ENCODE measurements at places on chromosomes 11 and 22.

GRCh38 chr22:29351042-29351441 is 35.5 kb upstream of the RASL10A start:
- no peak for DNase-seq

DNA sequence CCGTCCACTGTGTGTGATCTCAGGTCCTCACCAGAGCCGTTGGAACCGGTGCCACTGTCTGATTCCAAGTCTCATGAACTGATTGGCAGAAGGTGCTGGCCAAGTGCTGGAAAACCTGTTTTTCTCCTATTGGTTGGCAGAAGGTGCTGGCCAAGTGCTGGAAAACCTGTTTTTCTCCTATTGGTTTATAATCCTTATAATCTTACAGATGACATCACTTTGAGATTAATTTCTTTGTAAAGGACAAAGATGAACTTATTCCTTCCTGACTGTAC is 1106.3 kb downstream of the BRD1 start:
- DNase-seq = no peak

DNA sequence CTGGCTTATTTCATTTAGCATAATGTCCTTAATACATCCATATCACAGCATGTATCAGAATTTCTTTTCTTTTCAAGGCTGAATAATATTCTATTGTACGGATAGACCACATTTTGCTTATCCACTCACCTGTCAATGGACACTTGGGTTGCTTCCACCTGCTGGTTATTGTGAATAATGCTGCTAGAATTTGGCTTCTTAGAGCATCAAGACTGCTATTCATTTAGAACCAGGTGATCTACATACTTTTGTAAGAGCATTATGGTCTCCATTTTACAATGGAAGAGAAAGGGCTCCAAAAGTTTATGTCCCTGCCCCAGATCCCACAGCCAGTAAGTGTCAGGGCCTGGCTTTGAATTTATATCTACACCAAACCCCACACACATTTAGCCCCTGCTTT is 100.7 kb upstream of the CD82 start:
- no peak for DNase-seq

GRCh38 chr22:46455446-46455845 is 82.0 kb downstream of the CELSR1 start:
- DNase-seq = no peak

DNA sequence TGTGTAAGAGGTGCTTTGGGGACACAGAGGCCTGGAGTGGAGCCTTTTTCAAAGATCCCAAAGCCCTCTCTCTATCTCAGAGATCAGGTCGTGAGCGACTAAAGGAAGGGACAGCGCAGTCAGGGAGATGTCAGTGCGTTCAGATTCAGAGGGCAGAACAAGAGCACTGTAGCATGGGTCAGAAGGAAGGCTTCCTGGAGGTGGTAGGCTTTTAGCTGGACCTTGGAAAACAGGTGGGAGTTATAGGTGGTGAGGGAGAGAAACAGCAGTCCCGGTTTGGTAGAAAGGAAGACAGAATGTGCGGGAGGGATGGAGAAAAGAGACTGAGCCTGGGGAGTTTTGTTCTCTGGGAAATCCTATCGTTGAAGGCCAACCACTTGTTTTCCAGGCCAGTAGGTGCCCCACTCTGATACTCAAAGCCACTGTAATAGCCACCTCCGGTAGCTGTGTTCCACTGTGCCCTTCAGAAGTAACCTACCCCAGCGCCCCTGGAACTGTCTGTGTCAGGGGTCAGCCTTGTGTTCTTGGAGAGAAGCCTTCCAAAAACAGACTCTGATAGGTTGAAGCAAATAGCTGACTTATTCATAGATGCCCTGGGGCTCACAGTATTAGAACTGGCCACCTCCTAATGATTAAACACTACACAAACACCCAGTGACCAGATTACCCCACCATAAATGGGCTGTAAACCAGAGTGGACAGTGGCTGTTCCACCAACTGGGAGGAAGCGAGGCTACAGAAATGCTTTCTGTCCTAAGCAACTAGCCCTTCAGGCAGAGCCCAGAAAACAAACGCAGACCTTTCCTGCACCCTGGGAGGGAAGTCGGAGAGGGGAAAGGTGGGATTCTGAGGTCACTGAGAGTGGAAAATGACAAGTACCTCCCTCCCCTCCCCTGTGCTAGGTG is 157.7 kb downstream of the DBX1 start:
- DNase-seq = no peak

DNA sequence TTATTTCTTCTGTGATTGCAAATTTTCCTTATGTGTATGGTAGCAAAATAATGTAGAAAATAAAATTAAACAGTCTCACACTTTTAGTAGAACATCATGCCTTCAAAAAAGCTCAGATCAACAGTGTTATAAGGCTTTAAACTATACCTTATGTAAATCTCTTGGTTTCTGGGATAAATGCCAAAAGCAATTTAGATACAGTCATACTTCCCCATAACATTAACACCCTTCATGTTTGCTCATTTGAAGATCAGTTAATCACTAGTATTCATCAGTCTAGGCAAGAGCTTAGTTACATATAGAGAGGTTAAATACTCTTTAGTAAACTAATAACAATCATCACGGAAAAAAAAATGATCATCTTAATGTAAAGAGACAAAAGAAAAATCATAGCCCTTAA is 421.8 kb upstream of the ANO3 start:
- DNase-seq = no peak

DNA sequence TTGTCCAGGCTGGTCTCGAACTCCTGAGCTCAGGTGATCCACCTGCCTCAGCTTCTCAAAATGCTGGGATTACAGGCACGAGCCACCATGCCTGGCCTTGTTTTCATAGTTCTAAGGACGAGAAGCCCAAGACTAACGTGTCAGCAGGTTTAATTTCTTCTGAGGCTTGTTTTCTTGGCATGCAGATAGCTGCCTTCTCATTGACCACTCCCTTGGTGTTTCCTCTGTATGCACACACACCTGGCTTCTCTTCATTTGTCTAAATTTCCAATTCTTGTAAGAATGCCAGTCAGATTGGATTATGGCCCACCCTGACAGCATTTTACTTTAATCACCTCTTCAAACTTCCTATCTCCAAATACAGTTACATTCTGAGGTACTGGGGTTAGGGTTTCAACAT is 72.5 kb upstream of the CTSC start:
- DNase-seq = no peak

DNA sequence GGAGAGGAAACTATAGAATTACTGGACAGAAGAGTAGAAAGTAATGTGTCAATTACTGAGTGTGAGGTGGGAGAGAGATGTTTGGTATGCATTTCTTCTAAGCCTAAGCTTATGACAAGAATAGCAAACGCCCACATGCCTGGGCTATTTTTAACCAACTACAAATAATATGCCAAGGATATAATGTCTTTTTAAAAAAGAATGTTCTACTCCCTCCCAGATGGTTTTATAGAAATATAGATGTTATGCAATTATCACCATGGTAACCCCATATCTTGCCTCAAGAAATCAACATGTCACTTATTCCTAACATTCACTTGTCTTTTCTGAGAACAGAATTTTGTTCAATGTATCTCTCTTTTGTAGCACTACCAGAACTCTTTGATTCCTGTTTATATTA is 996.7 kb upstream of the CHORDC1 start:
- DNase-seq = no peak

DNA sequence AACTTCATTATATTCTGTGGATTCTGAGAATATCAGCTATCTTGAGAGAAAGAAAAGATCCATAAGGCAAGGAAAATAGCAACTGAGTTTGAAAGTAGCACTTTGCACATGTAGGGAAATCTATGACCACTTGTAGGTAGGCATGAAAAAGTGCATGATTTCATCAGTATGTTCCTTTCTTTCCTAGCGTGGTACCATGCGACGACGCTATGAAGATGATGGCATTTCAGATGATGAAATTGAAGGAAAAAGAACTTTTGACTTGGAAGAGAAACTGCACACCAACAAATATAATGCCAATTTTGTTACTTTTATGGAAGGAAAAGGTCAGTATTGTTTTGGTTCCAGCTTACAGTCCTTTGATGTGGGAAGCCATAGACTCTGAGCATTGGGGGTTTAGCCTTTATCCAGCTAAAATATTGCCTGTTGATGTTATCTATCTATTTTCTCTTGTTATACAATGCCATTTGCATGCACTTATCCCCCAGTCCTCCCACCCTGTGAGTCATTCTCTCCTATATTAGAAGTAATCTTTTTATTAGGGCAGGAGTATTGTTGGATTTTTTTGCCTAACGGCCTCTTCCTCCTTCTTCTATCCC is 60.9 kb downstream of the KDM2A start:
- no peak for DNase-seq

DNA sequence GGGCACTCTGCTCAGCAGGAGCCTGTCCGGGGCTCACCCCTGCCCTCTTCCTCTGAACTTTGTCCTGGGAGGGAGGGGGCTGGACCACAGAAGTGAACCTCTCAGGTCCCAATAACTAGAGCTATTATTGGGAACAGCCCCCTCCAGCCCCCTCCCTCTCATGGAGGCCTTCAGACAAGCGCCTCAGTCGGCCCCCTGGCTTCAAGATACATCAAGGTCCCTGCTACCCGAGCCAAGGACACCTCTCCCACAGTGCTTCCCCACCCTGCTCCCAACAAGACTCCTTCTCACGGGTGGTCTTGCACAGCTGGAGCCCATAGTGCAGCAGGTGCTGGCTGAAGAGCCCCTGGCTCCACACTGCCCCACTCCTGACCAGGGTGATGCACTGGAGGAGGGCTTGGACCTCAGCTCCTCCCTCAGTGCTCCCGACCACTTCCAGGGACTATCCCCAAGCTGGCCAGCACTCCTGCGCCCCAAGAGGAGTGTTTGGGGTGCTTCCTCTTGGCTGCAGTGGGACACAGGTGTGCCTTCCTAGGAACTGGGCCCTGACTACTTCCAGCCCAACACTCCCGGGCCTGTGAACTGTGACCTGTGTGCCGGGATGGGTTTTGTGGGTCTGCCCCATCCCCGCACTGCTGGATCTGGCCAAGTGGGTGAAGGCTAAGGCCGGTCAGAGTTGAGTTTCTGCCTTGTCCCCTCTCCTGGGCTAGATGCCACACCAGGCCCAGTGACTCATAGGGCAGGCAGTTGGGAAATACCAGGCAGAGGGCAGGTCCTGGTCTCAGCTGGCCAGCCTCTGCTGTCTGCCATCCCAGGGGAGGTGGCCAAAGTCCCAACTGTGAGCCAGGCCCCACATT is 2.2 kb downstream of the PNPLA2 start:
- no peak for DNase-seq

DNA sequence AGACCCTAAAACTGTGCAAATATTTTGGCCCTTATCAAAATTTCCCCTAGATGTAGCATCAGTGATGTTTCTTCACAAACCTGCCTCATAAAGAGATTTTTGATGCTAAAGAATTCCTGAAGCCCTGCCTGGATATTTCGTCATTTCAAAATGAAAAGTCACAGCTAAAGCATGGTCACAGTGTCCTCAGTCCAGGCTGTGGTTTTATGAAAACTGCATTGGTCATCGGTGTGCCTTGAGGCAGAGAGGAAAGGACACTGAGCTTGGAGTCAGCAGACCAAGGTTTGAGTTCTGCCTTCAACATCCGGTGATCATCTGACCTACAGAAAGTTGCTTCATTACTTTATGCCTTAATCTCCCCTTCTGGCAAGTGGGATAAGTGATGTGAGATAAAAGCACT is 34.8 kb upstream of the ALKBH3 start:
- no peak for DNase-seq

DNA sequence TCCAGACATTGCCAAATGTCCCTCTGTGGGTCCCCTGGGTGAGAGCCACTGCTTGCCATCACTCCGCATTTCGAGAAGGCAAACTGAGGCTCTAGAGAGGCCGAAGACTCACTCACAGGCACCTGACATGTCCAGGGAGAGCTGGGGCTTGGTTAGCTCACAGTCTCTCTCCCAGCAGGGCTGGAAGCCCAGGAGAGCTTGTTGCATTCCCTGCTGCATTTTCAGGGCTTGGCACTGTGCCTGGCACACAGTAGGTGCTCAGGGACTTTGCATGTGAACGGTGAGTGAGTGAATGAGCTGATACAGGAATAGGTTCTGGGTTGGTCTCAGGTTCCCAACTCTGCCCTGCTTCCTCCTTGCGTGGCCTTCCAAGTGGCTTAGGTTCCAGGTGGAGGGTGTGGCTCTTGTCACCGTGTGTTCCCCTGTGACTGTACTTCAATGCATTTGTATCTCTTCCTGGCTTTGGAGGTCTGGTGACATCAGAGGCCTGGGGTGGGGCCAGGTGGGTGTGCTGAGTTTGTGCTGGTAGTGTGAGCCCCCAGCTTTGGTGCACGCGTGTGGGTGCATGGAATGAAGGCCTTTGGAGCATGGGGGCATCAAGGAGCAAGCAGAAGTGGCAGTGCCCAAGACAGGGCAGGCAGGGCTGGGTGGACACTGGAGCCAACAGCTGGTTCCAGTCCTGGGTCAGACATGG is 18.4 kb upstream of the SMIM38 start:
- DNase-seq = no peak

DNA sequence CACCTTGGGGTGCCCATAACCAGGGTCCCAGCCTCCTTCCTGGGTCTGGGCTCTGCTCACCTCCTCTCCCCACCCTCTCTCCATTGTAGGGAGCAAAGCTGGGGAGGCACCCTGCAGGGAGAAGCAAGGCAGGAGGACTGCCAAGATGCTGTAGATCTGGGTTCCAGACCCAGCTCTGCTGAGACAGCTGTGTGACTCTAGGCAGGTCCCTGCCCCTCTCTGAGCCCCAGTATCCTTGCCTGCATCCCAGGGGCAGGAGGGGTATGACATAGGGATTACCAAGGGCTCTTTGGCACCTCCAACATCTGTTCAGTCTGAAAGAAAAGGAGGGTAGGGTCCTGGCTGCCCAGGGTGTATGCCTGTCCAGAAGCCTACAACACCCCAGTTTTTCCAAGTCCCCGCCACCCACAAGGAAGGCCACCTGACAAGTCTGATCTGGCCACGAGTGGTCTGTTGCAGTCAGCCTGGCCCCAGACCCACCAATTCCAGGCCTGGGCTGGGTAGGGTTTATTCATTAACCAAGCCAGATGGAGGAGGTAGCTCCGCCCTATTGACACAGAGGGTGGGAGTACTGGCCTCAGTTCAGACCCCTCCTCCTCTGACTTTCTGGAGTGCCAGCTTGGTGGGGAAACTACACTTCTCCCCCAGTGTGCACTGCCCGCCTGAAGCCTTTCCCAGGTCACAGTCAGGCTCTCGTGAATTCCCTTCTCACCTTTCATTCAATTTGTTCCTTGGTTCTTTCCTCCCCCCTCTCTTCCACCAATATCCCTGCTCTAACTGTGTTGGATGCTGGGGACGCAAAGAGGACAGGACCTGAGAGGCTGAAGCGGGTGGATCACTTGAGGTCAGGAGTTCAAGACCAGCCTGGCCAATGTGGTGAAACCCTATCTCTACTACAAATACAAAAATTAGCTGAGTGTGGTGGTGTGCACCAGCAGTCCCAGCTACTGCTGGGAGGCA is 15.0 kb downstream of the STARD10 start:
- no peak for DNase-seq
